ENCODE measurements at places on chromosomes 11 and 22.
A peak's percentile ranks its signal among the peaks of the same experiment; 100 is the strongest.

GRCh38 chr11:10715571-10715970 lies 22.0 kb upstream of the IRAG1 start:
- DNase-seq = no peak

GRCh38 chr11:128809128-128809527 lies 58.0 kb downstream of the KCNJ1 start:
- DNase-seq = no peak

GRCh38 chr11:117426297-117426685 lies 98.6 kb downstream of the CEP164 start:
- DNase-seq = peak; percentile 58

GRCh38 chr11:9787260-9787659 lies 123.4 kb downstream of the SWAP70 start:
- no peak for DNase-seq
